ENCODE measurements at places on chromosomes 3 and 15.

DNA sequence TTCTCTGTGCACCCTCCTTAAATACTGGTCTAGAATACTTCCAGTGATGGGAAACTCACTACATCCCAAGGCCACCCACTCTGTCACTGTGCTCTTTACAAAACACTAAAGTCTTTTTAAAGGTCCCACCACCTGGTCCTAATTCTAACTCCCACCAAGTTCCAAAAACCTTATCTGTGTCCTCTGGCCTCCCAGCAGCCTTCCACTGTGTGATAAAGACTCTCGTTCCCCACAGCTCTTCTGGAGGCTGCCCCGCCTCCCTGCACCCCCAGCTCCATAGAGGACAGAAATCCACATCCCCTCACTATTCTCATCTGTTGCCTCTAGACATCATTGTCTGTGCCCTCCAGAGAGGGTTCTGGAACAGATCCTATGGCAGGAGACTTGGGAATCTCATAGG, 276.4 kb downstream of the FAM43A start:
- no peak for DNase-seq

DNA sequence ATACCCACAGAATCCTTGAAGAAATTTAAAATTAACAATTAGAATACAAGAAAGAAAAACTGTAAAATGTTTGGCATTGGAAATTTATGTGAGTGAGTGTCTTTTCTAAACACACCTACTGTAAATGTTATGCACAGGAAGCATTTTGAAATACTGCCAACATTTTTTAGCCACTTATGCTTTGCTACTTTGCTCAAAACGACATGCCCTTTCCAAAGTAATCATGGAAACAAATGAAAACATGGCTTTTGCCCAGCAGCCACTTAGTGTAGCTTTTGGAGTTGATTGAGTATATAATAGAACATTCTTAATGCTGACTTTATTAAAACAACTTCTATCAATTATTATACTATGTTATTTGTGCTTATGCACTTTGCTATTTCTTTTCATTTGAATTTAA, 823.0 kb downstream of the CADM2 start:
- DNase-seq = peak; percentile 82

DNA sequence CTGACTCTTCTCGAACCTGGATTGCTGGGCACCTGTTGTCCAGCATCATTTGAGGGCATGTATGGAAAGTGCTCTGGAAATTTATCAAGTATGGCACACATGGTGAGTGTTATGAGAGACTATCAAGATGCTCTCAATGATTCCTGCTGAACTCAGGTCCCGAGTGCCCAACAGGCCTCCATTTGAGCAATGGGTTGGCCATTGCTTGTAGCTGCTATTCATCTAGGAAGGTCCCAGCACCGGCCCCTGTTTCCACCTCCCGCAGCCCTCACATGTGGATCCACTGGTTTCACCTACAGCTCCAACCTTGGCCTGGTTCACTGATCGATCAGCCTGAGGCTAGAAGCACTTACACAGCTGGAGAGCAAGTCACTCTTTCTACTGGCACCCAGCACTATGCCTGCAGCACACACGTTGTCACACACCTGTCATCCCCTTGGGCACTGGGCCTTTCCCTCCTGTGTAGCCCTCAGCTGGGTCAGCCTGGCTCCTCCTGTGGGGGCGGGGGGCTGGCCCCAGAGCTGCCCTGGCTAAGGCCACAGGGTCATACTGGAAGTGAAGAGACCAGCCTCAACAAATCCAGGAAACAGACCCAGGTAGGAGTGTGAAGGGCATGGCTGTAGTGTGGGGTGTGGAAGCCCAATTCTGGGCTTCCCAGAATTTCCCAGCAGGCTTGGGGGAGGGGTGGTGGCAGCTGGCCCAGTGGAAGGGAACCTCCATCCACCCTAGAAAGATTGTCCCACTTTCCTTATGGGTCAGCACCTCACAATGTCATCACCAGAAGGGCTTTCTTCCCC, 41.7 kb upstream of the SMAD3 start:
- no peak for DNase-seq

DNA sequence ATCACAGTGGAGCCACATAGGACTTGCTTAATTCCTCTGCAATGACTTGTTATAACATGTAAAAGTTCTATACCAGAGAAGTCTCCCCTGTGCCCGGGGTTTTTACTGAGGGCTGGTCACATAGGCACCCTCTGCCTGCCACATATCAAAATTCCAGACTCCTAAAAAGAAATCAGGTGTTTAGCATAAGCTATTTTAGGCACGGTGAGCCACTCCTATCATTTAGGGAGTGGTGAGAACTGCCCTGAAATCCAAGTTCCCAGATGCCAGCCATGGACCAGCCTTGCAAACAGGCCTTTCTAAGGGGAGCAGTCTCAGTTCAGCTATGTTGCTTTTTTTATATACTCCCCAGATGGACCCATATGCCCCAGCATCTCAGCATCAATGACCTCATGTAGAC, 130.3 kb downstream of the THSD4 start:
- no peak for DNase-seq

- no peak for DNase-seq
Observed at GRCh38 chr3:47047673-47048072, 68.2 kb downstream of the NBEAL2 start.

DNA sequence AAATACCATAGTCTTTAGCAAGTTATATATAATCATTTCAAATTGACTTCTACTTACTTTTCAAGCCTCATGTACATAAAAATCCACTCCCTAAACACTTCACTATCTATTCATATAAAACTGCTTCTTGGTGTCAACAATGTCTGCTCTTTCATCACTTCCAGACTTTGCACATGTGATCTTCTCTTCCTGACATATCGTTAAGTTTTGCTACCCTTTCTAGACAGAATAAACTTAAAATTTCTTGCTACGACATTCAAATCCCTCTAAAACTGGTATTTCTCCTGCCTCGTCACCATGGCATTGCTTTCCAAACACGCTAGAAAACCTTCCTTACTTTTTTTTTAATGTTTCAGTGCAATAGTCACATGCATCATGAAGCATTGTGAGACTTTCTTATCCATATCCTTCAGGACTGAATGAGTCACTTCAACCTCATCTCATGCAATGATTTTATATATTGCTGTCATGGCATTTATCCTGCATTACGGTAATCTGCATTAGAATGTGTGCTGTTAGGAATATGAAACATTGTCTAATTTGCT, 122.8 kb downstream of the GMNC start:
- no peak for DNase-seq

- no peak for DNase-seq
Observed at GRCh38 chr3:69777582-69777967, 38.3 kb downstream of the MITF start.
